Activated CD4-positive, alpha-beta T cell treated with anti-CD3 and anti-CD28 coated beads, Interleukin-2, amount 10 ng/mL, durations not matched to agents 24 days and 14 days (primary cell): ENCODE measurements at places on chromosomes 11 and 22. TPM values are rescaled to one million over a fixed set of nuclear protein-coding genes. Genes with fewer than 3 reads are reported as not detected.

GRCh38 chr11:14253840-14254239 is 105.1 kb downstream of the RRAS2 start:
- H3K36me3 ChIP-seq: no peaks in the 10 kb centered on the region
- H3K27ac ChIP-seq: no peak overlapping the region
- H3K27me3 ChIP-seq: peaks cover 5% of the 10 kb centered on the region
- peaks cover 4% of the 10 kb centered on the region for H3K4me1 ChIP-seq

- no peak for DNase-seq
- peaks cover 5% of the 10 kb centered on the region for H3K4me1 ChIP-seq
- no peaks in the 10 kb centered on the region for H3K27me3 ChIP-seq
- H3K27ac ChIP-seq: no peak overlapping the region
- no peak overlapping the region for H3K4me3 ChIP-seq
These were observed 301.3 kb downstream of the NTM start for GRCh38 chr11:131671734-131672133.

DNA sequence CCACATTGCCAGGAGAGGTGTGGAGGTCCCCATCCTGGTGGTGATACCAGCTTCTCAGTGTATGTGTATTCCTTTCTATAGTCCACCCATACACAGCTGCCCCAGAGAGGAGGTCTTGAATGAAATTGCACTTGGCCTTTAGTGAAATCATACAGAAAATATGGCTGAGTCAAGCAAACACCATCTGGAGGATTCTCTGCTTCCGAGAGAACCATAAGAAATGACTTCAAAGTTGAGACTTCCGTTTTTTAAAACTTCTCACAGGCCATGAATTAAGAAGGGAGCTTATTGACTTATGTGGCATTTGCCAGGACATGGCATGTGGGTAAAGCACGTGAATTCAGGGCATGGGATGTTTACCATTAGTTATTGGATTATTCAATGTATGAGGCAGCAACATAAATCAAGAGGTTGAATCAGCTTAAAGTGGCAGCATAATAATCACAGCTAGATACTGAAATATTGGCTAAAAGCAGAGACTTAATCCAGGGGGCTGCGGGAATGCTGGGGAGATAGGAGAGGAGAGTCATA is 119.1 kb upstream of the MTNR1B start:
- H3K4me3 ChIP-seq: no peak overlapping the region
- no peak for DNase-seq
- H3K36me3 ChIP-seq: no peaks in the 10 kb centered on the region

- H3K36me3 ChIP-seq: no peaks in the 10 kb centered on the region
- peaks cover 61% of the 10 kb centered on the region for H3K4me1 ChIP-seq
- no peak for DNase-seq
- H3K4me3 ChIP-seq: peak overlapping the region; percentile 83
These were observed 37.0 kb downstream of the ETS1 start for GRCh38 chr11:128550261-128550821.

- H3K27ac ChIP-seq: no peak overlapping the region
- no peak overlapping the region for H3K4me3 ChIP-seq
- H3K36me3 ChIP-seq: no peaks in the 10 kb centered on the region
- no peaks in the 10 kb centered on the region for H3K27me3 ChIP-seq
- DNase-seq: no peak
- peaks cover 4% of the 10 kb centered on the region for H3K4me1 ChIP-seq
These were observed 44.0 kb downstream of the TP53I11 start for GRCh38 chr11:44906649-44907048.

GRCh38 chr11:406796-407650 is 7.8 kb downstream of the SIGIRR start:
- peak overlapping the region; percentile 62 for H3K4me3 ChIP-seq
- peaks cover 2% of the 10 kb centered on the region for H3K4me1 ChIP-seq
- DNase-seq: peak; percentile 97
- peak overlapping the region; percentile 60 for H3K27ac ChIP-seq
- H3K36me3 ChIP-seq: peaks cover 4% of the 10 kb centered on the region

DNA sequence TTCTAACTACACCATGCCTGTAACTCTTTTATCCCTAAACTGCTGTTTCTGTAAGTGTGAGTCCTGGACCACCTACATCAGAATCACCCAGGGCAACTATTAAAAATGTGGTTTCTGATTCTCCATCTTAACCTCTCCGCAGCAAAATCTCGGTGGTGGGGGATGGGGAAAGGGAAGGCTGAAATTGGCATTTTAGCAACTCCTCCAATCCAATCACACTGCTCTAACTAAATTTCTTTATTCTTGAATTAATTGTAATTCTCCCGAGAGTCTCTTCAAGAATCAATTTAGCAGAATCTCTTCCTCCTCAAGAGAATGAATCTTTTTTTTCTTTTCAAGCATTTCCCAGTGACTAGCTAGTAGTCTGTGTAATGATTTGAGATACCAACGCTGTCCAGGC is 36.2 kb downstream of the SEZ6L start:
- no peak overlapping the region for H3K4me3 ChIP-seq
- peaks cover 8% of the 10 kb centered on the region for H3K27me3 ChIP-seq
- H3K4me1 ChIP-seq: no peaks in the 10 kb centered on the region
- H3K36me3 ChIP-seq: no peaks in the 10 kb centered on the region

DNA sequence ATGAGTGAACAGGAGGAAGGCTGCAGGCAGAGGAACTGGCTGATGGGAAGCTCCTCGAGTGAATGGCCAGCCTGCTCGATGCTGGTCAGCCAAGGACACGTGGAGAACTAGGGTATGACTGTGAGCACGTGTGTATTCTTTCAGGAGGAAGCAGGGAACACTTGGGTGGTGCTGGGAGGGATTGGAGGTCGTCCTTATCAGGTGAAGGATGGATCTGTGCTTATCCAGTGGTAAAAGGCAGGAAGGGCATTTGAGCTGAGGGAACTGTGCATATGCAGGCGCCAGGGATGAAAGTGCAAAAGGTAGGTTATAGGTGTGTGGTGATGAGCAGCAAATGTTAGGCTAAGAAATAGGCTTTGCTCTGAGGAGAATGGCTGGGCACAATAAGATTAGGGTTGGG is 9.7 kb upstream of the SLCO2B1 start:
- H3K4me3 ChIP-seq: no peak overlapping the region
- peaks cover 22% of the 10 kb centered on the region for H3K27me3 ChIP-seq
- H3K36me3 ChIP-seq: peaks cover 2% of the 10 kb centered on the region

- peaks cover 35% of the 10 kb centered on the region for H3K36me3 ChIP-seq
- H3K27ac ChIP-seq: peak overlapping the region; percentile 97
- H3K4me3 ChIP-seq: peak overlapping the region; percentile 100
- H3K27me3 ChIP-seq: no peaks in the 10 kb centered on the region
These were observed 2.3 kb downstream of the PICALM start for GRCh38 chr11:86066657-86067008.

DNA sequence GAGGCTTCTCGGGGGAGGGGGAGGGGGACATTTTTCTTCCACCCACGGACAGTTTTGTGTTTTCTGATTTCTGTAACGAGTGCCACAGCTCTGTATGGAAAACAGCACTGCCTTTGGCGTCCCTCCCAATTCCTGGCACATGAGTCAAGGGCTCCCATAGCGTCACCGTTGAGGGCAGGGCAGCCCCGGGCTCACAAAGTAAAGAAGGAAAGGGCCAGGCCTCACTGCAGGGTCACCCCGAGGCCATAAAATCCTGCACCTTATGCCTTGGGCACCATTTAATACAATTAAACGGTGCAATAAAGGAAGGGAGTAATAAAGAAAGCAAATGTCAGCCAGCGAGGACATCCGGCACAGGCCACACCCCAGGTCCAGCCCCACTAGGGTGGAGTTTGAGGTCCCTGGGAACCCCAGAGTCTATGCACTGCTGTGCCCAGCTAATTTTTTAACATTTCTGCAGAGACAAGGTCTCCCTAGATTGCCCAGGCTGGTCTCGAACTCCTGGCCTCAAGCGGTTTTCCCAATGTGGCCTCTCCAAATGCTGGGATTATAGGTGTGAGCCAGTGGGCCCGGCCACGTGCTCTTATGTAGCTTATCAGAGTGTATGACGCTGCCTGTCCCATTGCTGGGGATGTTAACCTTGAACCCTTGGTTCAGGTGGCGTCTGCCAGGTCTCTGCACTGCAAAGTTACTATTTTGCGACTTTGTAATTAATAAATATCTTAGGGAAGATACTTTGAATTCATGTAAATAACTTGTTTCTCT is 13.6 kb upstream of the MUC2 start:
- no peak overlapping the region for H3K4me3 ChIP-seq
- H3K27me3 ChIP-seq: peaks cover 13% of the 10 kb centered on the region
- H3K4me1 ChIP-seq: no peaks in the 10 kb centered on the region
- H3K27ac ChIP-seq: no peak overlapping the region
- no peak for DNase-seq

DNA sequence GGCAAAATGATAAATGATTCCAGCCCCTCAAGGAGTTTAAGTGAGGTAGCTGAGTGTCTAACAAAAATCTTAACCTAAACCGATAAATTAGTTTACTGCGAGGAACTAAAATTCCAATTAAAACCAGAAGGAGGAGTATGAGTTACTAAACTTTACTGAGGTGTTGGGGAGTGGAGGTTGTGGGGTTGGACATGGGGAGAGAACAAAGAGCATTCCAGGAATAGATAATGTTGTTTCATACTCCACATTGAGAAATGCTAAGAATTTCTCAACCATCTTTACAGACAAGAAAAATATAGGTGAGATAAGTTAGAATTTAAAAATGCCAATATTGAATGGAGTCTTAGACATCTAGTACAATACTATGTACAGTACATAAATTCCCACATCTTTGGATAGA is 488.6 kb downstream of the METTL15 start:
- no peak overlapping the region for H3K4me3 ChIP-seq
- no peak for DNase-seq
- H3K27ac ChIP-seq: no peak overlapping the region
- no peaks in the 10 kb centered on the region for H3K4me1 ChIP-seq
- H3K27me3 ChIP-seq: no peaks in the 10 kb centered on the region
- no peaks in the 10 kb centered on the region for H3K36me3 ChIP-seq

DNA sequence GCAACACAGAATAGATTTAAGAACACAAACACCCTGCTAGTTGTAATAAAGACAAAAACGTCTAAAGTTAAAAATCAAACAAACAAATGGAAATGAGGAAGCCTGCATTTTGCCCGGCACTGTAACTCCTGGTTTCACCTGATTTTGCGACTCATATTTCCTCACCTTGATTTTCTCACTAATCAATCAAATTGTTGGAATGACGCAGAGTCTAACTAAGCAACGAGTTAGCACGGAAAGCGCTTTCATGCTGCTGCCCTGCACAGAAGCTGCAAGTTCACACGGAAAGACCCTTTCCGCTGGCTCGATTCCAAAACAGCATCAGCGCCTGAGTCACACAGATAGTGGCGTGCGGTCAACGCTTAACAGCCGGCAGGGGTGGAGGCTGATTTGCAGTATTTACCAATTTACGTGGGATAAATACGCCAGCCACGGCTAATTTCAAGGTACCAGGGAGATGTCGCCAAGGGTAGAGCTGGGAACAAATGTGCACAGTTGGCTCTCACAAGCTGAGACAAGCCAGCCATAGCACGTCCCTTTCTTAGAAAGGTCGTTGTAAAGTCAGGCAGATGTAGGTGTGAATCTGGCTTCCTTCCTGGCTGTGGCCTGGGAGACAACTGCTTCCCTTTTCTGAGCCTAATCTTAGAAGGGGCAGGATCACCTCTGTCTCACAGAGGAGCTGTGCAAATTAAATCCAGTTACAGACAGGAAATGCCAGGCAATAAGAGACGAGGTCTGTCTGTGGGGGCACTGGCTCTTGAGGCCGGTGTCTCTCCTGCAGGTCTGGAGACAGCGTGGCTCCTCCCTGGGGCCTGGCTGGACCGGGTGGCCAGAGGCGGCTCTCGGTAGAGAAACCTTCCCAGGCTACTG is 76.9 kb upstream of the TTLL12 start:
- peak; percentile 95 for DNase-seq
- no peaks in the 10 kb centered on the region for H3K36me3 ChIP-seq
- H3K27me3 ChIP-seq: no peaks in the 10 kb centered on the region
- H3K27ac ChIP-seq: peak overlapping the region; percentile 86
- H3K4me3 ChIP-seq: peak overlapping the region; percentile 66

GRCh38 chr22:22423681-22424080 is 84.9 kb downstream of the ZNF280B start:
- H3K36me3 ChIP-seq: no peaks in the 10 kb centered on the region
- no peak overlapping the region for H3K4me3 ChIP-seq
- DNase-seq: no peak
- H3K27me3 ChIP-seq: peaks cover 29% of the 10 kb centered on the region
- no peaks in the 10 kb centered on the region for H3K4me1 ChIP-seq

- peaks cover 5% of the 10 kb centered on the region for H3K4me1 ChIP-seq
- no peak overlapping the region for H3K27ac ChIP-seq
- no peaks in the 10 kb centered on the region for H3K36me3 ChIP-seq
- H3K4me3 ChIP-seq: no peak overlapping the region
- DNase-seq: no peak
These were observed 79.9 kb upstream of the SYT13 start for GRCh38 chr11:45365961-45366618.

DNA sequence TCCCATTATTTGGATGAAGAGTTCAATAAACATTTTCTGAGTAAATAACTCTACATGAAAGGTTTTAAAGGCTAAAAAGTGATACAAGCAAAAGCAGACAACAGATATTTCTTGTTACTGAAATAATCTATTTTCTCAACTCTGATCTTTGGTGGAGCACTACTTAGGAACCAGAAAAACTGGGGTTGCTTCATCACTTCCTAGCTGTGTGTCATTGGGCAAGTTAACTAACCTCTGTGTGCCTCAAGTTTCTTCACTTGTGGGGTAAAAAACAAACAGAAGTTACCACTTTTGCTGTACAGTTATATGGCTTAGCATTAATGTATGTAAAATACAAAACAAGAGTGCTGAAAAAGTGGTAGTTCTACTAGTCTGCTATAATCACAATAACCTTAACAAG is 5.6 kb downstream of the MAPK1 start:
- DNase-seq: no peak
- H3K27ac ChIP-seq: peak overlapping the region; percentile 54
- H3K4me3 ChIP-seq: no peak overlapping the region
- H3K36me3 ChIP-seq: peaks cover 24% of the 10 kb centered on the region
- no peaks in the 10 kb centered on the region for H3K27me3 ChIP-seq

DNA sequence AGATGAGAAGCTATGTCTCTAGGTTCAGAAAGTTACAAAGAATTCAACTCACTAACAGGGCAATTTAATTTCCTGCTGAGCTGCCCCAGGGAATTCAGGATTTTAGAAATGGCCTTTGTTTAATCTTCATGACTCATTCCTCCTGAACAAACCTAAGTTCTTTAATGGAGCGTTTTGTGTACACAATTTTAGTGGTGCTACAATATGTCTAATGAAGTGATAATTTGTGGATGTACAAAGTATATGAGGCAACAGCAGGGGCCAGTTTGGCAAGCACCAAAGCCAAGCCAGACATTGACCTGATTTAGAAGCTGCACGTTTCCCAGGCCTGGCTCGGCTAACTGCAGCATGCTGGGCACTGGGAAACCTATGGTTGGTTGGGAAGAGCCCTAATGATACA is 34.4 kb upstream of the HEPHL1 start:
- no peaks in the 10 kb centered on the region for H3K27me3 ChIP-seq
- H3K4me3 ChIP-seq: no peak overlapping the region
- no peak overlapping the region for H3K27ac ChIP-seq
- no peaks in the 10 kb centered on the region for H3K4me1 ChIP-seq

The NAGA gene
- total RNA-seq: 28.2 and 29.9 TPM in 2 replicates

The CHKB gene
- 83.2 and 84.7 TPM in 2 replicates for total RNA-seq

The LRRC10B gene
- total RNA-seq: 0.14 TPM in 1 of 2 replicates, not detected in the other

The PIH1D2 gene
- total RNA-seq: 0.21 and 0.59 TPM in 2 replicates

The FXYD6 gene
- not detected in 2 replicates for total RNA-seq

The ABTB2 gene
- 13.1 and 14.1 TPM in 2 replicates for total RNA-seq

The TMPRSS13 gene
- 1.2 and 1.5 TPM in 2 replicates for total RNA-seq
